Neuronal stem cell (in vitro differentiated cells): ENCODE measurements at places on chromosomes 3 and 15.
A peak's percentile ranks its signal among the peaks of the same experiment; 100 is the strongest.

DNA sequence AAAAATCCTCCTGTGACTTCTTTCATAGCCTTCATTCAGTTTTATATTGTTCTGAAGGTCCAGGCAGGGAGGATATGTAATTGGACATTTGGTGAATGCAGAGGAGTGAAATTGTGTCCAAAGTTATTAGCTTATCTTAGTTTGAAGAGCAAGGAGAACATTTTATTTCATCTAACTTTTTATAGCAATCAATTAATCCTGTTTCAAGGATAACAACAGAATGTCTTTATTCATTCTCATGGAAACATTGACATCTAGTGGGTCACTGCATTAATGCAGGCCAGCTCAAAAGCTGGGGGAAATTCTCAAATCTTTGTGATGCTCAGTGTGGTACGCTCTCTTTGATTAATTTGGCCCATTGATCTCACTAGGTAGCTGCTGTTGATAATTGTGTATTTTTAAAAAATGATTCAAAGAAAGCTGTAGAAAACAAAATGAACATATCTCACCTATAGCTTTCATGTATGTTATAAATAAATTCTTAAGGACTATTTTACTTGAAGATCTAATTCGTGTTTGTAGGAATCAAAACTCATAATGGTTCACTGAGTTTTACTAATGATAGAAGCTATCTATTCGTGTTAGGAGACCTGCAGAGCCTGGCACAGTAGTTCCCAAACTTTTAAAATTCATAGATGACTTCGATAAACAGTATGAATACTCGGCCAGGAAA, 150.8 kb upstream of the KCNMB2 start:
- peak; percentile 48 for DNase-seq

GRCh38 chr15:80744826-80745225, 34.3 kb upstream of the CEMIP start:
- no peak for DNase-seq

- DNase-seq = no peak
Observed at GRCh38 chr3:16071206-16071605, 103.3 kb upstream of the GALNT15 start.

DNA sequence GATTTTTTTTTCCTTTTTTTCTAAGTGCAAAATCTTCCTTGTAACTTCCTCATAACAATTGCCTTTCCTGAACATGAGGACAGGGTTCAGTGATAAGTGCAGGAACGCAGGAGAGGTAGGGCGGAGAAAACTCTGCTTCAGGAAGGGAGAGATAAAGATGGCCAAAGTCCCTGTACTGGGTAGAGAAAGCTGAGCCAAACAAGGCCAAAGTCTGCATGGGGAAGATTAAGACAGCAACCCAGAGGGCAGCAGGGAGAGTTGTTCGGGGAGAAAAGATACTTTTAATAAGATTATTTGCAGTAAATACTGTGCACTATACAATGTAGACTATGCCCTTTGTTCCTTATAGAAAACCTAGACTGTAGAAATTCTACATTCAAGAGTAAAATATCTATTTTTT, 55.4 kb upstream of the LRRFIP2 start:
- no peak for DNase-seq

DNA sequence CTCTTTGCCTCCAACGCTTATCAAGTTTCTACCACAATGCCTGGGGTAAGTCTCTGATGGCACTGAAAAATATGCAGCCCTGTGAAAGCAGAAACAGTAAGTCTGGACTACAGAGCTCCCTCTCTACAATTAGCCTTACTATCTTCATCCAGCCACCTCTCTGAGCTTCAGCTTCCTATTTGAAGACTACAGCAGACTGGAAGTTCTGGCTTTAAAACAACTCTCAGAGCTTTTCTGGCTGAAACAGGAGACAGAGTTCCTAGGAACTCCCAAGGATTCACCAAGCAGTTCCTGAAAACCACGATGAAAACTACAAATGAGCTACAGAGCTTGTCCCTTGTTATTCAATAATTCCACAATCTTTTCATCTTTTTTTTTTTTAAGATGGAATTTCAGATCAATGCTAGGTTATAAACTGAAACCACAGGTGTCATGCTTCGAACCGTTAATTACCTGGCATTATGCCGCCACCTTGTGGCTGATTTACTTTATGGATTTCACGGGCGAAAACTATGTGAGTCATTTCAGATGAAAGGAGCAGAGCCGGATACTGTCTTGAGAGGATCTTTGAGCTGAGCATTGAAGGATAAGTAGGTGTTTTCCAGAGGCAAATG, 3.9 kb downstream of the CRYGS start:
- peak; percentile 80 for DNase-seq

- DNase-seq = no peak
Observed at GRCh38 chr3:181790561-181790960, 78.8 kb downstream of the SOX2 start.

GRCh38 chr3:43490640-43491185, 131.1 kb downstream of the ANO10 start:
- DNase-seq = no peak

- no peak for DNase-seq
Observed at GRCh38 chr15:48976444-48977088, 12.8 kb upstream of the SHC4 start.

DNA sequence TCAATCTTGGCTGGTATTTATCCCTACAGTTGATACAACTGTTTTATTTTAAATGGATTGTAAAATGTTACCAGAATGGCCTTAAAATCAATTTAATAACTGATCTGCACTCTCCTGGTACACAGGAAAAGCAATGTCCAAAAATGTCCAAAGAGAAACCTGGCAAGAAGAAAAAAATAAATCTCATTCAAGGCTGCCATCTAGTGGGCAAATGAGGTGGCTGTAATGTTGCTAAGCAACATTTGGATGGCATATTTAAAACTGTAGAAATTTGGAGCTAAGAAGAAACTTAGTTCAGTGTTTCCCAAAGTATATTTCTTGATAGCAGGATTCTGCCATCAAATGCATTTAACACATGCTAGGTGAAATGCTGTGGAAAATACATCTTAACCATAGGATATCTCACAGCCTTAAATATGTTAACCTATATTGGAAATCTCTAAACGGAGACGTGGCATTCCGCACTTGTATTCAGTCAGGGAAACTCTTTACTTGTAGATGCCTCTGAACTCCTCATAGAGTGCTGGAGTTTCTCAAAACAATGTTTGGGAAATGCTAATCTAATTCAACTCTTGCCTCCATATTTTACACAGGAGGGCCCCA, 216.8 kb downstream of the ERC2 start:
- peak; percentile 35 for DNase-seq

- peak; percentile 54 for DNase-seq
Observed at GRCh38 chr3:130539005-130539404, 22.0 kb downstream of the COL6A6 start.

GRCh38 chr3:129934234-129935123, 40.0 kb upstream of the TRH start:
- peak; percentile 57 for DNase-seq

- DNase-seq = peak; percentile 17
Observed at GRCh38 chr3:168467115-168467714, 371.5 kb upstream of the GOLIM4 start.

- no peak for DNase-seq
Observed at GRCh38 chr3:48990636-48991469, 812 bp downstream of the P4HTM start.

DNA sequence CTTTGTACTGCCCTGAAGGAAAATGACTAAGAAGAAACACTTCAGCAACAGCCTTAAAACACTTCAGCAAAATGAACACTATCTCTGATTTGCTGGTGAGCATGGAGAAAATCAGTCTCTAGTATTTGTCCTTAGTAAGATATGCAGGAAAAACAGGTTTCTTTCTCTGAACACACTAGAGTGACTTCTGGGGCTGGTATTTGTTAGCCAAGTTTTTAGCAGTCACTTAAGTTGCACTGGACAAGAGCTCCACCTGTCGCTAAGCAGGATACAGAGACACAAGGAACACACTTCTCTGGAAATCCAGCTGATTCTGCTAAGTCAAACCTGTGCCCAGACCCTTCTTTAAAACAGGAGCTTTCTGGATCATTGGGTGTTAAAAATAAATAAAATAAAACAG, 65.3 kb downstream of the CHAC1 start:
- no peak for DNase-seq

GRCh38 chr15:75231836-75232235, 26.3 kb upstream of the GOLGA6C start:
- no peak for DNase-seq

- DNase-seq = no peak
Observed at GRCh38 chr3:194854659-194855390, 169.1 kb downstream of the FAM43A start.

GRCh38 chr15:64324165-64324877, 31.7 kb downstream of the CSNK1G1 start:
- DNase-seq = no peak

GRCh38 chr3:15572138-15572537, 29.2 kb downstream of the HACL1 start:
- no peak for DNase-seq

GRCh38 chr3:110027446-110028080, 690.2 kb upstream of the DPPA4 start:
- DNase-seq = no peak

DNA sequence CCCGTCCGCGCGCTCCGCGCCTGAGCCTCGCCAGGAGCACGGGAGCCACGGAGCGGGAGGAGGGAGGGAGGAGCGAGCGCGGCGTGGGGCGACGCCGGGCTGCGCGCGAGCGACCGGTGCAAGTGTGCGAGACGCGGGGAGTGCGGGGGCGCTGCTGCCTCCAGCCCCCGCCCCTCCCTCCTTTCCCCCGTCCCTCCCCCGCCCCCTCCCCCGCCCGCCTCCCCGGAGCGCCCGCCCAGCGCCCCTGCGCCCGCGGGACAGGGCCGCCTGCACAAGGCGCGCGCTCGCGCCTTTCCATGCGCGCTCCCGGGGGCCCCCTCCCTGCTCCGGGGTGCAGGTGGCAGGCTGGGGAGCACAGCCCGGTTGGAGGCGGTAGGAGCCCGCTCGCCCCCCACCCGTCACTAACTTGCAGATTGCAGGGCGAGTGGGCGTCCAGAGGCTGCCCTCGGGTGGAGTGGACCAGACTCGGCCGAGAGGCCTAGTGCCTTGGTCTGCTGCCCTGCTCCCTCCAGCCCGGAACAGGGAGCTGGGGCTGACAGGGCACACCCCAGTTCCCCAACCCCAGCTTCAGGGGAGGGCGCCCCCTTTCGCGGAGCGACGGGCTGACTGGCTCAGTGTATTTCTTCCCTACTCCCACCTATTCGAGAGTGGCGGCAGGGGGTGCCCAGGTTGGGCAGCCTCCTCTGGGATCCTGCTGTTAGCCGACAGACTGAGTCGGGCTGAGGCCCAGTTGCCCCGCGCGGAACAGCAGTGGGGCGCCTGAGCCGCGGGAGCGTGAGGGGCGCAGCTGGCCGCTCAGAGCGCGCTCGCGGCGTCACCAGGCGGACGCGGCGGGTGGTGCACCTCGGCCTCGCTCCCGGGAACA, at the start of gene WNT7A:
TSS of gene WNT7A (minus strand) at position 126 of the 865 bp plus-strand sequence. CDS start 255 bp downstream, outside the sequence.
- DNase-seq = peak; percentile 61
